Lower lobe of right lung (tissue), 2 donors: ENCODE measurements at places on chromosomes 3 and 15. TPM values are rescaled to one million over a fixed set of nuclear protein-coding genes. Genes with fewer than 3 reads are reported as not detected.

GRCh38 chr3:161096771-161097367 is 8.3 kb downstream of the B3GALNT1 start:
- H3K4me3 ChIP-seq, result no peak overlapping the region
- H3K27ac ChIP-seq, result no peak overlapping the region
- no peaks in the 10 kb centered on the region for H3K36me3 ChIP-seq
- no peak for DNase-seq
- no peaks in the 10 kb centered on the region for H3K27me3 ChIP-seq

The SH3GL3 gene
- 2.6 TPM for total RNA-seq

- H3K27me3 ChIP-seq, result no peaks in the 10 kb centered on the region
- H3K4me3 ChIP-seq, result no peak overlapping the region
- H3K36me3 ChIP-seq, result no peaks in the 10 kb centered on the region
- no peaks in the 10 kb centered on the region for H3K4me1 ChIP-seq
- no peak overlapping the region for H3K27ac ChIP-seq
These were observed 109.5 kb upstream of the PFN2 start for GRCh38 chr3:150080058-150080730.

DNA sequence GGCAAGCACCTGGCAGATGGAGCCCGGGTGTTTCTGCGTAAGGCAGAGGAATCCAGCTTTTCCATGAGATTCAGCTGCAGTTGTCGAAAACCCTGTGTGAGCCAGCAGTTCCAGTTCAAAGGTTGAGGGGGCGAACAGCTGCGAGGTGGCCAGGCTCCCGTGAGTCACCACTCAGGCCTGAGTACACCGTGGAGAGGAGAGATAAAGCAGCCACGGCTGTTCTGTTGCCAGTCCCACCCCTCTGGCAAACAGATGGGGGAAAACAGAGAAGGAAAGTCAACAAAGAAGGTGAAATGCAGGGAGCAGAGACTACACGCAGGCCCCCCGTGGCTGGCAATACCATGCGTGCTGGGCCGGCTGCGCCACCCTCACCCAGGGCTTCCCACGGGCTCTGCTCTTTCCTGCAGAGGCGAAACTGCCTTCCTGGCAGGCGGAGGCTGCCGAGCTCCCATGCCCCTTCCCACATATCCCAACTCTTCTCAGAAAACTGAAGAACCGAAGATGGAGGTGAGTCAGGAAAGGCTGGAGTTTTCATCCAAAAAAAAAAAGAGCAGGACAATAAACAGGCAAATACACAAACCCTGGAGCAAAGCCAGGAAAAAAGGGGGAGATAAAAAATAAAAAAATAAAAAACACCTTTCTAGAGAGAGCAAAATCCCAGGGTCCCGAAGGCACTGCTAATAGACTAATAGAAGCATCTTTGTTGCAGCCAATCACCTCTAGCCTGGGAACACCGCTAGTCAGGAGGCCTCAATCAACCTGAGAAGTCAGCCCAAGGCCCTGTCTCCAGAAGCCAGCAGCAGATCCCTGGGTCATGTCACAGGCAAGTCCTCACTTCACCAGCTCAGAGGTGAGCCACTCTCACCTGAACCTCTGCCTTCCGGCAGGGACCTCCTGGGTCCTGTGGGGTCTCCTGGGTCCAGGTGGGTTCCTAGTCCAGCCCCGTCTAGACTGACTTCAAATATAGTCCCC is 37.7 kb downstream of the FAM174B start:
- no peaks in the 10 kb centered on the region for H3K36me3 ChIP-seq
- peak overlapping the region; percentile 72 for H3K27ac ChIP-seq
- peak; percentile 75 for DNase-seq

DNA sequence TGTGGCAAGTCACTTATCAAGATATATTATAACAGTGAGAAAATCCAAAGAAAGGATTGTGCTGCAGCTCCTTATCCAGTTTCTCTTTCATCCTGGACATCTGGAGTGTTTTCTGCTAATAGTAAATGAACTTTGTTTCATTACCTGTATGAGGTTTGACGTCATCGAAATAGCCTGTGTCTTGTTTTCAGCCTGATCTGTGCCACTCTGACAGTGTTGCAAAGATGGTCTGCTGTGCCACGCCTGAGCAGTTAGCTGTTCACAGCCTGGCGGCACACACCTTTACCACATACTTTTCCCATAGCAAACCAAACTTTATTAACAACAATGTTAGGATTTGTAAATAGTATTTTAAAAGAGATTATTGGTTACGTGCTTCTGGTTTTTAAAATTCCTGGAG is 34.0 kb downstream of the YEATS2 start:
- no peak overlapping the region for H3K4me3 ChIP-seq
- H3K27ac ChIP-seq, result no peak overlapping the region
- H3K27me3 ChIP-seq, result no peaks in the 10 kb centered on the region
- no peaks in the 10 kb centered on the region for H3K4me1 ChIP-seq
- DNase-seq, result no peak

DNA sequence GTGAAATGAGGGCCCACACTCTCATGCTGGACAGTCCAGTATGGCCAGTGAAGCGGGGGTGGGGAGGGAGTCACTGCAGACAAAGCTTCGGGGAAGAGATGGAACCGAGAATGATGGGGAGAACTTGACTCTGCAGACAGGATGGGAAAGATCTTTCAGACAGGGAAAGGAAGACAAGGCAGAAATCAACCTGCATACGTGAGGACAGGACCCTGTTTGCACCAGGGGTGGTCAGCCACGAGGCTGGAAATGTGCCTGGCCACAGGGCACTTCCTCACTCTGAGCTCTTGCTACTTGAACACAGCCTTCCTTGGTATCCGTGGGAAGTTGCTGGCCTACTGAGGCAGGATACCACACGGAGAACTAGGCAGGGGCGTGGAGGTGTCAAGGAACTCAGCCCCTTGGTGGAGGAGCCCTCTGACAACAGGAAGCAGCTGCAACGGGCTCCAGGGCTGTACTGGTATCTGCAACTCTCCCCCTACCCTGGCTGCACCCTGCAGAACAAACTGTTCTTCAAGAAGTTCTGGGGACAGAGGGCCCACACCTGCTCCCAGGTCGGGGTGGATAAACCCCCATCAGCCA is 9.3 kb upstream of the SRP14 start:
- peak overlapping the region; percentile 72 for H3K27ac ChIP-seq
- DNase-seq, result no peak
- no peak overlapping the region for H3K4me3 ChIP-seq

DNA sequence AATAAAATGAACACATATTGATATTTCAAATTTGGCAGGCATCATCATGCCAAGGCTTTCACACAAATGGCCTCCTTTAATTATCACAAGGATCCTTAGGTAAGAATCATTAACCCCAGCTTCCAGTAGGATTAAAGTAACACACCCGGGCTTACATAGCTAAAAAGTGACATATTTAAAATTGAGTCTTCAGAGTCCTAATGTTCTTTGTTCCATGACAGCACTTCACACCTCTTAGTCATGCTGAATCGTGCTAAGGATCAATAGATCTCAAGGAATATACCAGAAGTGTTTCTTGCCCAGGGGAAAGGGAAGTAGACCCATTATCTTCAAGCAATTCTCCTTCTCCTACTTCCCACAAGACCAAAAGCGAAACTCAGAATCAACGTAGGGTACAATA is 76.6 kb upstream of the SOX2 start:
- no peaks in the 10 kb centered on the region for H3K27me3 ChIP-seq
- no peaks in the 10 kb centered on the region for H3K4me1 ChIP-seq
- H3K27ac ChIP-seq, result no peak overlapping the region
- no peaks in the 10 kb centered on the region for H3K36me3 ChIP-seq

DNA sequence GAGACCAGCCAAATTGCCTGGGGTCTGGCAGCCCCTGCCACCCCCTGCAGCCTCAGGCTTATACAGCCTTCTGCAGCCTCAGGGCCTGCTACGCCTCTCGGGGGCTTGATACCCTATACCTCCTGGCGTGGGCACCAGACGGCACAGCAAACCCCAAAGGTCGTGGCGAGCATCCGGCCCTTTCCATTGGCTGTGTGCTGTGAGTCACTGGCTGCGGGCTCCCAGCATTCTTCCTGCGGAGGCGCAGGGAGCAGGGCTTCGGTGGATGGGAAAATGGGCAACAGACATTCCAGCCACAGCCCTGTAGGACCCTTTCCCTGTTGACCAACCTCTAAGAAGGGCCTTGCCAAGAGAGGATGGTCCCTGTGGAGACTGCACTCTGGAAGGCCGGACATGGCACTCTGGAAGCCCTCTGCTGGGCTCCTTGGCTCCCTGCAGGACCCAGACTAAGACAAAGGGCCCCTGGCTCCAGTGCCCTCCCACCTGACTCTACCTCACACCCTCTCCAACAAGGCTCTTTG is 59.6 kb downstream of the ITGA11 start:
- H3K27ac ChIP-seq, result no peak overlapping the region
- no peak overlapping the region for H3K4me3 ChIP-seq
- no peaks in the 10 kb centered on the region for H3K27me3 ChIP-seq
- DNase-seq, result no peak

DNA sequence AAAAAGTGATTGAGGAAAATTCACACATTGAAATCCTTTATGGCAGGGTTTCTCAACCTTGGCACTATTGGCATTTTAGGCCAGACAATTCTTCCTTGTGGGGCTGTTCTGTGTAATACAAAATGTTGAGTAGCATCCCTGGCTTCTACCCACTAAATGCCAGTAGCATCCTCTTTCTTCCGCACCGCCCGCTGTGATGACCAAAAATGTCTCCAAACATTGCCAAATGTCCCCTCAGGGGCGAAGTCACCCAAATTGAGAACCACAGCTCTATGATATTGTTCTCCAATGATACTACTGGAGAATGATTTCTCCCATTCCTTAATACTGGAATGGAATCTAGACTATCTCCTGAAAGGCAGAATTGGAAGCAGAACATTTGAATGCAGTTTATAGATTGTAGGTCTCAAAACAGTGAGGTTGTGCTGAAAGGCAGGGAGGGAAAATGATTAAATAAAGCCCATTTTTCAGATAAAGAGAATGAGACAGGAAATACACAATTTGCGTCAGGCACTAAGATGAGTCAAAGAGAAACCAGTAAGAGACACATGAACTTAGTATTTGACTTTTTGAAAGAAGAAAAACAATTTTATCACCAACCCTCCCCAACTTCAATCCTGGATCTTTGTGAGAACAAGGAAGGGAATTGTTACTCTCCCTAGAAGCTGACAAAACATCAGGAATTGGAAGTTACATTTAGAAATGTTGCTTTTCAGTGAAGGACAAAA is 101.6 kb upstream of the TNIK start:
- no peak overlapping the region for H3K4me3 ChIP-seq
- peaks cover 19% of the 10 kb centered on the region for H3K4me1 ChIP-seq
- H3K36me3 ChIP-seq, result no peaks in the 10 kb centered on the region
- no peak for DNase-seq
- no peak overlapping the region for H3K27ac ChIP-seq

- H3K4me3 ChIP-seq, result peak within 1 kb of the TSS; percentile 19
- H3K36me3 ChIP-seq, result no peaks in the 10 kb centered on the region
- peaks cover 15% of the 10 kb centered on the region for H3K4me1 ChIP-seq
- H3K27me3 ChIP-seq, result no peaks in the 10 kb centered on the region
- DNase-seq, result no peak
These were observed at the start of gene CD96 for GRCh38 chr3:111541911-111542483. Gene CD96, plus strand, starts transcription at chr3:111542197. Its CDS starts 52 bp downstream, at chr3:111542249.

GRCh38 chr3:172513488-172513887 is 9.7 kb downstream of the TNFSF10 start:
- H3K27me3 ChIP-seq, result no peaks in the 10 kb centered on the region
- DNase-seq, result no peak
- peaks cover 67% of the 10 kb centered on the region for H3K36me3 ChIP-seq
- peaks cover 69% of the 10 kb centered on the region for H3K4me1 ChIP-seq
- H3K4me3 ChIP-seq, result no peak overlapping the region
- H3K27ac ChIP-seq, result peak overlapping the region; percentile 69

DNA sequence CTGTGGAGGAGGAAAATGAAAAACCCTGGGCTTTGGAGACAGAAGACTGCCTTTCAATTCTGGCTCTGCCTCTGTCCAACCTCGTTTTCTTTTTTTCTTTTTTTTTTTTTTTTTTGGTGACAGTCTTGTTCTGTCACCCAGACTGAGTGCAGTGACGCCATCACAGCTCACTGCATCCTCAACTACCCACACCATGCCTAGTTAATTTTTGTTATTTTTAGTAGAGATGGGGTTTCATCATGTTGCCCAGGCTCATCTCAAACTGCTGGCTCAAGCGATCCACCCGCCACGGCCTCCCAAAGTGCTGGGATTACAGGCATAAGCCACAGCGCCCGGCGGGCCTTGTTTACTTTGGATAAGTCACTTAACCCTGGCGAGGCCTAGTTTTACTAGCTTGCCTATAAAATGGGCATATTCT is 66.3 kb upstream of the SLC25A26 start:
- H3K27ac ChIP-seq, result no peak overlapping the region
- no peaks in the 10 kb centered on the region for H3K4me1 ChIP-seq
- peak overlapping the region; percentile 32 for H3K4me3 ChIP-seq
- no peak for DNase-seq
- H3K27me3 ChIP-seq, result no peaks in the 10 kb centered on the region
- H3K36me3 ChIP-seq, result no peaks in the 10 kb centered on the region

DNA sequence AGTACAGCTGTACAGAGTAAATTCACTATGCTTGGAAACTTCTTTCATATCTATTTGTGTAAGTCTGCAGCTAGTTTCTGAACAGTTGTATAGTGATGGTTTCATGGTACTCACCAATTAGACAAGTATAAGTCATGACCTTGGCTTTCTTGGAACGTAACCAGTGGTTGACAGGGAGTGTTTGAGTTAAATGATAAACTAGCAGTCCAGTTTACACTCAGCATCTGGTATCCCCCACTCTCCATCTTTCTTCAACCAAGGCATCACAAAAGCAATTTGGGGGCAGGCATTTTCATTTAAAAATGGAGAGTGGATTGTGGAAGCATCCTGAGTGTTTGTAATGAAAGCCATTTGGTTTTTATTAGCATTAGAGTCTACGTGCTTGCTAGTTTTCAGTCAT is 26.0 kb downstream of the MME start:
- no peak for DNase-seq
- no peaks in the 10 kb centered on the region for H3K4me1 ChIP-seq
- no peaks in the 10 kb centered on the region for H3K27me3 ChIP-seq
- no peaks in the 10 kb centered on the region for H3K36me3 ChIP-seq

GRCh38 chr3:160126051-160126450 is 99.2 kb upstream of the C3orf80 start:
- peaks cover 25% of the 10 kb centered on the region for H3K4me1 ChIP-seq
- no peaks in the 10 kb centered on the region for H3K27me3 ChIP-seq
- DNase-seq, result no peak
- H3K36me3 ChIP-seq, result no peaks in the 10 kb centered on the region
- H3K27ac ChIP-seq, result no peak overlapping the region
- H3K4me3 ChIP-seq, result no peak overlapping the region

The FEZF2 gene
- not detected for total RNA-seq

- peaks cover 10% of the 10 kb centered on the region for H3K36me3 ChIP-seq
- no peak for DNase-seq
- H3K27ac ChIP-seq, result no peak overlapping the region
- no peak overlapping the region for H3K4me3 ChIP-seq
These were observed 61.6 kb downstream of the MEIS2 start for GRCh38 chr15:37038716-37039106.

The CEMIP gene
- 7.3 TPM for total RNA-seq

The PTH1R gene
- total RNA-seq, result 14.5 TPM

GRCh38 chr3:150747886-150748683 is 14.9 kb downstream of the SIAH2 start:
- H3K4me1 ChIP-seq, result peaks cover 63% of the 10 kb centered on the region
- H3K27me3 ChIP-seq, result no peaks in the 10 kb centered on the region
- no peaks in the 10 kb centered on the region for H3K36me3 ChIP-seq
- no peak overlapping the region for H3K27ac ChIP-seq
- H3K4me3 ChIP-seq, result no peak overlapping the region

GRCh38 chr15:98899272-98900021 is 108.1 kb downstream of the PGPEP1L start:
- peaks cover 8% of the 10 kb centered on the region for H3K4me1 ChIP-seq
- peaks cover 13% of the 10 kb centered on the region for H3K36me3 ChIP-seq
- DNase-seq, result peak; percentile 60
- no peaks in the 10 kb centered on the region for H3K27me3 ChIP-seq
- no peak overlapping the region for H3K27ac ChIP-seq

The PLA2G4D gene
- total RNA-seq, result not detected
